Activated gamma-delta T cell treated with anti-CD3 and anti-CD28 coated beads, Interleukin-2, amount 50 U/mL, for 16 hours (primary cell): ENCODE measurements at places on chromosomes 4 and X.

- DNase-seq: no peak
Measured at GRCh38 chrX:23394421-23394820, 59.8 kb downstream of the PTCHD1 start.

- DNase-seq: no peak
Measured at GRCh38 chr4:51842167-51842553, 793 bp upstream of the DCUN1D4 start.

DNA sequence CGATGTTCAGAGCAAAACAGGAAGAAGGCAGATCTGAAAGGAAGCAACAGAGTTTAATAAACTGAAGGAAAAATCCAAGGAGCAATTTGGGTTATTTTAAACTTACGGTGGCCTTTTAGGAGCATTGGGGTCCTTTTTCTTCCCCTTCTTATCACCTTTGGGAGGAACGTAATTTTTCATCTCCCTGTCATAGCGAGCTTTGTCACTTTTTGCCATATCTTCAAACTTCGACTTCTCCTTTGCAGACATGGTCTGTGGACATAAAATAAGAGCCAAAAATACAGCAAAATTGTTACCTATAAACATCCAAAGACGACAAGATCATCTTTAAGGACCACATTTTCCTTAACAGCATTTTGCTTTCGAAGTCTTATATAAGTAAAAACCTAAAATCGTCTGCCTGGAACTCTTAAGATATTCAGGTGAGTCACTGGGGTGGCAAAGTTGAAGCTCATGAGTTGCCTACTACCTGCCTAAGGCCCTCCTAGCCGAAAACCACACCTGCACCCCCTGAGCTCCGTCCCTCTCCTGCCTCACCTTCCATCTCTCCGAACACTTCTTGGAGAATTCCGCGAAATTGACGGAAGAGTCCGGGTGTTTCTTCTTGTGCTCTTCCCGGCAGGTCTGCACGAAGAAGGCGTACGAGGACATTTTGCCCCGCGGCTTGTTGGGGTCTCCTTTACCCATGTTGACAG is 1.0 kb downstream of the HMGB2 start:
- peak; percentile 4 for DNase-seq

DNA sequence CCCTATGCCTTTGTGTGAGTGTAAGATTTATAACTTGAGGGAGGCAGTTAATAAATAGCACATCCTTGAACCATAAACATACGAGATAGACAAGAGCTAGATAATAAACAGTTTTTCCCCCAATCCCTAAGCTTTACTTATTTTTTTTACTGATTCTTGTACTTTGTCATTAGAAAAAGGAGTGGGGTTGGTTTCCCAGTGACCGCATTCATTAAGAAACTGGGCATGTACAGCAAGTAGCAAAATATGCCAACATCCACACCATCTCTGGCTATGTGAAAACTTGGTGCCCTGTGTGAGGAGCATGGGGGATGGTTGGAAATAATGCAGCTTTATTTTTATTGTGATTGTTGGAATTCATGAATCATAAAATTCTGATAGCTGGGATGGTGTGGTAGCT is 176.2 kb downstream of the CBR4 start:
- DNase-seq: no peak

GRCh38 chr4:8539661-8540060 is 40.5 kb upstream of the GPR78 start:
- no peak for DNase-seq

- DNase-seq: no peak
Measured at GRCh38 chrX:17438221-17438620, 63.2 kb downstream of the NHS start.

DNA sequence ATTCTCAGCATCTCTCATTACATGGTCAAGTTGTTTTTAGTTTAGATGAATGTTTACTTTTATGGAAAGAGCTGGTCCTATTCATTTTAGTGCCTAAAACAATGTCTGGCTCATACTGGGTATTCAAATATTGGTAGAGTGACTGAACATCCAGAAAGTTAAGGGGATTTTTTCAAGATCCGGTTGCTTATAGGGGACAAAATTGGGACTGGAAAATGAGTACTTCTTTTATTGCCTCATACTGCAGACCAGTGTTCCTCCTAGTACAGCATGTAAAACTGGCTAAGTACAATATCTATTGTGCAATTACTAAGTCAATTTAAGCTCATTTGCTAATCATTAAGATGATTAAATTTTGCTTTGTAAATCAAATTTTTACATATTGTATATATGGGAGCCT is 13.9 kb downstream of the RP2 start:
- DNase-seq: no peak

DNA sequence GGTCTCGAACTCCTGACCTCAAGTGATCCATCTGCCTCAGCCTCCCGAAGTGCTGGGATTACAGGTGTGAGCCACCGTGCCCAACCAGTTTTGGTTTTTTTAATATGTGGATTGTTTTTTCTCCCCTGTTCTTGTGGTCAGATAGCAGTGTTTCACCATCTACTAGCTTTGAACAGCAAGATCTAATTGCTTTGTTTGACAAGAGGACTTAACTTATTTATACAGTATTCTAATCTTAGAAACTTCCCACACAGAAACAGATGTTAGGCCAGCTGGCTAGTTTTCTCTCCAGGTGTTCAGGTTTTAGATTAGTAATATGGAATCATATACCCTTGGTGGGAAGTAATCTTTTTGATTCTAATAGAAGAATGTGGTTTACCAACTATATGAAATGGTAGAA is 12.9 kb downstream of the ING2 start:
- DNase-seq: no peak

GRCh38 chr4:163911891-163912290 is 417.4 kb downstream of the TMA16 start:
- DNase-seq: no peak

- no peak for DNase-seq
Measured at GRCh38 chr4:180636696-180637404, 1606.4 kb upstream of the TENM3 start.
